ENCODE measurements at places on chromosomes 16 and 17.

DNA sequence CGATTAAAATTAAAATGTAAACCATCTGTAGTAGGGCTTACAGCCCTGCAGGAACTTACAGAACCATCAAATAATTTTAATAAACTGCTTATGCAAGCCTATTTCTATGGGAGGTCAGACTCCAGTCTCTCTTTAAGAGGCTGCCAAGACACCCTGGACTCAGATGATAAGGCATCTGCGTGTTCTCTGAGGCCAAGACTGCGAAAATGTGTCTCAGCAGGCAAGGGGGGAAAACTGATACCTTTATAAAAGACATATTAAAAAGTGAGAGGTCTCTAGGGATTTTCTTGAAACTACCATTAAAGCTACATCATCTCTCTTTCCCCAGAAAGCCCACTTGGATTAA is 32.2 kb downstream of the MPHOSPH6 start:
- no peak for DNase-seq

GRCh38 chr17:77088455-77089123 is 52.2 kb upstream of the SEC14L1 start:
- DNase-seq, result peak; percentile 94

DNA sequence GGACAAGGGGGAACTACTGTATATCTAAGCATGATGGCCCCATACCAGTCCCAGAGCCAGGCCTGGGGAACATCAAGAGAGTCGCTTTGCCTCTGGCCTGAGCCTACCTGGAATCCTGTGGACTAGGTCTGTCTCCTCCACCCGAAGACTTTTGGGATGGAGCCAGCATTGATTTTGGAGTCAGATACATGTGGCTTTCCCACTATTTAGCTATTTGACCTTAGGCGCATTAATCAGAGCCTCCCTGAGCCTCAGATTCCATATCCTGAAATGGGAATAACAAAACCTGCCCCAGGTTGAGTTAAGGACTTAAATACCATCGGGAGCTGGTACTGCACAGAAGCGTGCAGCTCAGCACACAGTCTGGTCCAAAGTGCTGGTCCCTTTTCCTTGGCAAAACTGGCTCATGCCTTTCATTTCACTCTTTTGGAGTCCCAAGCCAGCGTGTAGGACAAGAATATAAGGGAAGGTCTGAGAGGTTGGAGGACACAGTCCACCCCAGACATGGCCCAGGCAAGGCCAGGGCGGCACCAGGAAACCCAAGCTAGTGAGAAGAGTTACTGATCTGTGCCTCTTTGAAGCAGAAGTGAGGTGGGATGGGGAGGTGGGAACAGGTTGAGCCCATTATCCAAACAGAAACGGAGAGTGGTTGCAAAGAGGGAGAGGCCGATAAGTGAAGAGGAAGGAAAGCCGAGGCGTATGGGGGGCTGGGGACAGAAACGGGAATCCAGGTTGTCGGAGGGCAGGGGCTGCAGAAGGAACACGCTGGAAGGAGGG is 986 bp downstream of the FA2H start:
- no peak for DNase-seq

GRCh38 chr17:75694536-75694935 is 26.7 kb upstream of the ITGB4 start:
- no peak for DNase-seq

GRCh38 chr17:8237886-8238285 is 10.0 kb downstream of the CTC1 start:
- DNase-seq, result no peak

DNA sequence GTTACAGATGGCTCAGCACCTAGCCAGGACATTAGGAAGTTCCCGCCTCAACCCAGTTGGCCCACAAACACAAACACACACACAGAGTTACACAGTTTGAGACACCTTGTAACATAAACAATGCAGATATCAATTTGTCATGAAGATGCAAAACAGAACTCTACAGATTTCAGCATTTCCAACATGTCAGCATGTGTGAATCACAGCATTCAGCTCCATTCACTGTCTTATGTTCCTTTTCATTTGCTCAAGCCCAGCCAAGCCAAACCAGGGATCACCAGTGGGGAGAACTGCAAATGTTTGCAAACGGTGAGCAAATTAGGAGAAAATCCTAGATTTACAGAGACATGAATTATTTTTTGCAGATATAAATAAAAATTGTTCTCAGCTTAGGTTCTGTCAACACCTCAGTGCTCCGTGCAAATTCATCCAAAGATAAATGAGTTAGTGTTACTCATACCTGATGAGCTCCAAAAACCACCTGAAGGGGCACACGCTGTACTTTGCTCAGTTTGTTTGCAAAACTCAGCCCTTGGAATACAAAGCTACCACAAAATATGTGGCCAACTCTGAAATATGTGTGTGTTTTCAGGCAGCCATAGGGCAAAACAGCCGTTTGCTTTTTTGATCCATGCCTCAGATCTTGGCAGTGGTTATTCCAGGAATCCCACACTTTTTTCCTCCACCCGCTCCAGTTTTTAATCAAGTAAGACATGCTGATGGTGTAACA is 16.3 kb upstream of the COX10 start:
- DNase-seq, result no peak

- peak; percentile 33 for DNase-seq
Observed at GRCh38 chr17:80145076-80146075, 1.6 kb downstream of the EIF4A3 start.

GRCh38 chr16:79402356-79402755 is 198.2 kb downstream of the MAF start:
- no peak for DNase-seq

GRCh38 chr17:55843785-55844184 is 92.9 kb downstream of the PCTP start:
- DNase-seq, result no peak

DNA sequence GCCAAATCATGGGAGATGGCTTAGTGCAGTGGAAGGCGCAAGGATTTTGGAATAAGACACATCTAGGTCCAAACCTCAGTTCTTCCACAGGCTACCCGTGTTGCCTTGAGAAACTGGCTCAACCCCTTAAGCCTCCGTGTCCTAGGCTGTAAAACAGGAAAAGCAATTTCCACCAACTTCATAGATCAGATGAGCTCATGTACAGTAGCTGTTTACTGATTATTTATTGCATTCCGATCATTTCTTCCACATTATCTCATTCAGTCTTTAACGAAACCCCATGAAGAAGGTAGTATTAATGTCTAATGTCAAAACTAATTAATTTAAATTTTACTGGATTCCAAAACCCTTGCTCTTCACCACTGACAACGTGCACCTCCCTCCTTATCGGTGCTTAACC is 231.6 kb downstream of the GRIN2A start:
- DNase-seq, result no peak

DNA sequence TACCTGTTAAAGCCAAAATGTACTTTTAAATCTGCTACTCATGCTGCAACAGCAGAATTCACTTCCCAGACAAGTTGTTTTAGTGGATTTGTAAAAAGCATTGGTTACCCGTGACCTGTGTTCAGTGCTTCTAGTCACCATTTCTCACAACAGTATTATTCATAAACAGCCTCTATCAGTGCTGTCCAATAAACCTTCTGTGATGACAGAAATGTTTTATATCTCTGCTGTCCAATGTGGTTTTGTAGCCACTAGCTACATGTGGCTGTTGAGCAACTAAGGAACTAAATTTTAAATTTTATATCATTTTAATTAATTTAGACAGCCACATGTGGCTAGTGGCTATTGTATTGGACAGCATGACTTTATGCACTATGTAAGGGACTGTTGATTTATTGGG is 12.6 kb downstream of the MAP3K3 start:
- no peak for DNase-seq

Measured in activated CD8-positive, alpha-beta T cell treated with anti-CD3 and anti-CD28 coated beads, Interleukin-2, amount 10 ng/mL, durations not matched to agents 7 days and 5 days (primary cell).